ENCODE measurements at places on chromosomes 6 and 20.

DNA sequence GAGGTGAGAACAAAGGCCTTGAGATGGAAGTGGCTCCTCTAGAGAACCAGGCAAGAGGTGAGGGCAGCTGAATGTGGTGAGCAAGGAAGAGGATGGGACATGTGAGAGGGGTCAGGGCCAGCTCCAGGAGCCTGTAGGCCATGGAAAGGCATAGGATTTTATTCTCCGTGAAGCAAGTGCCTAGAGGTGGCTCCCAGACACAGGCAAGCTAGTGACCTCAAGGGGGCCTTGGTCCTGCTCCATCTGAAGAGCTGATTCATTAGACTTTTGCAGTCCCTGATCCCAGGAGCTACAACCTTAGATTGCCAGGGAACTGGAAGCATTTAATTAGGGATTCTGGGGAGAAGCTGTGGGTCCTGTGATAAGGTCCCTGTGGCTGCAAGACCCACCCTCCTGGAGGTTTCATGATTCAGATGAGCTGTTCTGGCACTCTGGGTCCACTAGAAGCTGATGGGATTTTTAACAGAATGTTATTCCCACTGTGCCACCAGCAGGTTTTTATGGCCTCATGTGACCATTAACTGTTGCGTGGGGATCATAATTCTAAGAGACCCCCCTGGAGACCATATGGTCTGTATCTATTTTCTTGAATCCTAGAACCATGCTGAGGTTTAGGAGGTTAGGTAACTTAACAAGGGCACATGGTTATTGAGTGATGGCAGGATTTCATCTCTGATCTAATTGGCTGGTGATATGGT lies 90.5 kb downstream of the ELOVL5 start:
- no peak for DNase-seq

DNA sequence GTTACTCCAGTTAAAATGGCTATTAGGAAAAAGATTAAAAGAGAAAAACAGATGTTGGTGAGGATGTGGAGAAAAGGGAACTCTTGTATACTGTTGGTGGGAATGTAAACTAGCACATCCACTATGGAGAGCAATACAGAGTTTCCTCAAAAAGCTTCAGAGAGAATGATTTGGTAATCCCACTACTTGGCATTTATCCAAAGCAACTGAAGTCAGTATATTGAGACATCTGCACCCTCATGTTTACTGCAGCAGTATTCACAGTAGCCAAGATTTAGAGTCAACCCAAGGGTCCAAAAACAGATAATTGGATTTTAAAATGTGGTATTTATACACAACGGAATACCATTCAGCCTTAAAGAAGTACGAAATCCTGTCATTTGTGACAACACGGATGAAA lies 469.5 kb downstream of the QKI start:
- no peak for DNase-seq

GRCh38 chr6:124493259-124493658 lies 469.0 kb upstream of the RNF217 start:
- no peak for DNase-seq

GRCh38 chr6:25219917-25220278 lies 59.3 kb upstream of the CARMIL1 start:
- no peak for DNase-seq

DNA sequence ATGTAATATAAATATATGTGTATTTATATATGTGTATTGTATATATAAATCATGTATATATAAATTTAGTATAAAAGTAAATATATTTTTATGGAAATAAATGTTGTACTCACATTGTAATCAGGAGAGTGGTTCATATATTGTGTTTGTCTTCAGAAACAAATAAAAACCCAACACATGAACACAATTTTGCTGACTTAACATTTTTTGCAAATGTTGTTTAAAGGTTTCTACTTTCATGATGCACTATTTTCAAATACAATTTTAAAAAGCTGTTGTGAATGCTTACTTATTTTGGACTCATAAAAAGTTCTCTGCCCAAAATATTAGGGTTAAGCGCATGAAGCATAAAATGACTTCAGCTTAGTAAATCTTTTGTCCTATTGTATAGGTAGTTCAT lies 24.0 kb upstream of the PHF3 start:
- DNase-seq: no peak

GRCh38 chr20:4560667-4561066 lies 161.0 kb upstream of the PRND start:
- DNase-seq: no peak

GRCh38 chr20:15185322-15185721 lies 847.9 kb upstream of the FLRT3 start:
- DNase-seq: no peak

Data from retina (tissue), 1 donor.